Fibroblast of skin of left quadriceps (primary cell): ENCODE measurements at places on chromosomes 7 and 10.

- DNase-seq: peak; percentile 3
Measured at GRCh38 chr10:76874176-76874575, 763.4 kb downstream of the KCNMA1 start.

DNA sequence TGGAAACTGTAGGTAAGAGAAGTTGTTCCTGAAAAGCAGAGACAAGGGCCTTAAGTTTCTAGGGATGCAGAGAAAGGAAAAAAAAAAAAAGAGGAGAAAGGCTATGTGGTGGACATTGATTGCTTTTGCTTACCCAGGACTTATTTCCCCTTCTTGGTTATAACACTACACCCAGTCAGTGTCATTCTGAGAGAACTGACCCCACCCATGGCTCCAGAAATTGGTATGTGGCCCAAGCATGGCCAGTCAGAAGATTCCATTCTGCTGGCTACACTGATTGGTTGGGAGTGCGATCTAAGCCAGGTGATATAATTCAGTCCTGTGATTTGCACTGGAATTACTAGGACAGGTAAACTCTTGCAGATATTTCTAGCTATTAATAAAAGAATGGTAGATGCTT is 62.2 kb upstream of the EXOC4 start:
- no peak for DNase-seq

DNA sequence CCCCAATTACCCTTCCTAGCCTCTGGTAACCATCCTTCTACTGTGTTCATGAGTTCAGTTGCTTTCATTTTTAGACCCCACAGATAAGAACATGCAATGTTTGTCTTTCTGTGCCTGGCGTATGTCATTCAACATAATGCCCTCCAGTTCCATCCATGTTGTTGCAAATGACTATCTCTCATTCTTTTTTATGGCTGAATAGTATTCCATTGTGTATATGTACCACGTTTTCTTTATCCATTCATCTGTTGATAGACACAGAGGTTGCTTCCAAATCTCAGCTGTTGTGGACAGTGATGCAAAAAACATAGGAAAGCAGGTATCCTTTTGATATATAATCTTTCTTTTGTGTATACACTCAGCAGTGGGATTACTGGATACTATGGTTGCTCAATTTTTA is 51.2 kb downstream of the RAPGEF5 start:
- DNase-seq: no peak

DNA sequence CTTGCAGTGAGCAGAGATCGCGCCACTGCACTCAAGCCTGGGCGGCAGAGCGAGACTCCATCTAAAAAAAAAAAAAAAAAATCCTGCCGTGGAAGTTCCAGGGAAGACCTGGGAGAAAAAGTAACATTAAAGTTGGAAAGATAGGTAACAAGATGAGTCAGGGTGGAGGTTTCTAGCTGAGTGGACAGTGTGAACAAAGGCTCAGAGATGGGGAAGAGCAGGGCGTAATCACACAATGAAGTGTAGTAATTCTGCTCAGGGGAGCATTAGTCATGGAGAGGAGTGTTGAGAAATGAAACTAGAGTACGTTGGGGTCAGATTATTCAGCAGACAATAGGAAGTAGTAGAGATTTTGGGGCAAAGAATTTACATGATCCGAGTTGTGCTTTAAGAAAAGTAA is 21.6 kb upstream of the WASL start:
- no peak for DNase-seq

GRCh38 chr10:13728898-13729535 is 142.3 kb downstream of the PRPF18 start:
- DNase-seq: no peak

DNA sequence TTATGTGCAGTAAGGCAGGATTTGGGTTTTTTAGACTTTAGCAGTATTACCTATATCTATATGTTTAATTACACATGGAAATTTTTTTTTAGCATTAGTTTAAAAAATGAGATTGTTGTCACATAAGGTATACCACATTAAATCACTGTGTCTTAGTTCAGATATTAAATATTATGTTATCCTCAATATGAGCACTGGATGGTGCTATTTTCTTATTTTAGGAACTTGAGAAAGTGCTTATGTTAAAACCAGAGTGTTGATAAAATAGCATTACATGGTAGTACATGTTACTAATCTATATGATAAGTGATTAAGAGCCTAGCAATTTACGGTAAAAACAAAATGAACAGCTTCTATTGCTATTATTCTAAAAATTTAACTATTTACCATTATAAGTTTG is 28.8 kb downstream of the MIOS start:
- DNase-seq: peak; percentile 6

DNA sequence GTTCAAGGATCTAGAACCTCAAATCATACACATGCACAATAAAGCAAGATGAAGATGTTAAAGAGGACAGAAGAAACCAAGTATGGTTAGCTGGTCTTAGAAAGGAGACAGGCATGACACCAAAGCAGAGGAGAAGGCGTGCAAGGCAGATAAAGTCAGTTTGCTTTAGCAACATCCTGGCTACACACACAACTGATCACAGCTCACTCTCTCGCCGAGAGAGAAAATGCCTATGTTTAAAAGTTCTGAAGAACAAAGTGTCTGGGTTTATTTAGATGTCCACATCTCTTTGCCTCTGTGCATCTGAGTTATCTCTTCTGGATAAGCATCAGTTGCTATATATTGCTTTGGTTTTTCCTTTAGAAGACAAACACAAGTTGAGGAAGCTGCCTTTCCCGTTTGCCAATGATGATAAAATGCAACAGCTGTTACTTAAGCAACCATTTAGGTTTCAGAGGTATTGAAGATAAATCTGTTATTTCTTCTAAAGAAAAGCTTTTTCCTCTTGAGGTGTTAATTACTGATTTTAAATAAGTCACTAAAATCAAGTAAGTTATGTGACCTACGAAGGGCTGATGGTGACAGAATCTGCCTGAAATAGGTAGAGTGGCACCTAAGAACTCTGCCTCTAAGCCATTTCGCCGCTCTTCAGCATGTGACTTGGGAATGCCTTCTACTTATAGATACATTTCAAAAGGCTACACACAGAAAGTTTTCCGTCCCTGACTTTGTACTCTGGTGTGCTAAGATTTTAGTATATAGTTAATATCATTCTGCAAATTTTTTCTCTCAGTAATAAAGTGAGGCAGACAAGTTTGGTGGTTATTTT is 146.2 kb upstream of the ASAH2 start:
- DNase-seq: no peak

DNA sequence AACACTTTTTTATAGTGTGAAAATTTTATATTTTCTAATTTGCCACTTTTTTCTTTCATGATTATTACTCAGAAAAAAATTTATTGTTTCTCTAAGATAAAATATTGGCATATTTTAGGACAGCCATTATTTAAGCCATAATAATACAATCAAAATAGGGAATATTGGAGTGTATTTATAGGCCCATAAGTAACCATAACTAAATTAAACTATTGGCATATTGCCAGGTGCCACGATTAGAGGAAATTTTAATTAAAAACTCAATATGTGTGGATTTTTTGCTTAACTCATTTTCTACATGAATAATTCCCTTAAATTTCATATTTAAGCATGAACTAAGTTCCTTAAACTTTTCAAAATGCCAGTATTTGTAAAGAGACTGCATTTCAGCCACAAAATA is 587.8 kb downstream of the IPMK start:
- DNase-seq: no peak

- DNase-seq: no peak
Measured at GRCh38 chr7:79352323-79352722, 101.1 kb downstream of the MAGI2 start.

- DNase-seq: no peak
Measured at GRCh38 chr10:108771106-108771505, 1152.2 kb downstream of the XPNPEP1 start.

DNA sequence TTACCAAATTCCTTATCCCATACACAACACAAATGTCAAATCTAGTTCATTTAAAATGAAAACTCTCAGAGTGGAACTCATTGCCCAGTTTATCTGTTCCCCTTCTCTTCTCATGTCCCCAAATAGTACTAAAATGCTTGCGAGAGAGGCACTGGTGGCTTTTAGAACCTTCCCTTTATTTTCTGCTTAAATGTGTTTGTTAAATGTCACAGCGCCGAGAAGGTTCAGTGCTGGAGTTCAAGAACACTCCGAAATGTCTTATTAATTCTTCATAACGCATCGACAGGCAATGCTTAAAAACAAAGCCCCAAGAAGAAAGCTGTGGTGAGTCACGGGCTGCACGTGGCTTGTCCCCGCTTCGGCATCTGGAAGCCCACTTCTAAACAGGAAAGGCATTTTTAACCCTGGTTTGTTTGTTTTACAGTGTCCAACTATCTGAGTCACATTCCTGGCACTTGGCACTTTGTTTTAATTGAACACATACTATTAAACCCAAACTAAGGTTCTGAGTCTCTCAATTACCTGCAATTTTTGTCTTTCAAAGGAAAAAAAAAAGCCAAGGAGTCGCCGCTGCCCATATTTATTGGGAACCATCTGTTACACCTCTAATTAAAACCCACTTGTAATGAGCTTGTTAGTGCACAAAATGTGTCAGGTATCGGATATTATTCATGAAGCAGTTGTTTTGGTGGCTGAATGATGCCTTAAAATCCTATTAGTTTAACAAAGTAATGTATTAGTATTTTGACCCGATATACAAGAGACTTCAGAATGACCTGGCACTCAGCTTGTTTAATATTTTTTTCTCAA is 49.9 kb upstream of the MGMT start:
- no peak for DNase-seq

DNA sequence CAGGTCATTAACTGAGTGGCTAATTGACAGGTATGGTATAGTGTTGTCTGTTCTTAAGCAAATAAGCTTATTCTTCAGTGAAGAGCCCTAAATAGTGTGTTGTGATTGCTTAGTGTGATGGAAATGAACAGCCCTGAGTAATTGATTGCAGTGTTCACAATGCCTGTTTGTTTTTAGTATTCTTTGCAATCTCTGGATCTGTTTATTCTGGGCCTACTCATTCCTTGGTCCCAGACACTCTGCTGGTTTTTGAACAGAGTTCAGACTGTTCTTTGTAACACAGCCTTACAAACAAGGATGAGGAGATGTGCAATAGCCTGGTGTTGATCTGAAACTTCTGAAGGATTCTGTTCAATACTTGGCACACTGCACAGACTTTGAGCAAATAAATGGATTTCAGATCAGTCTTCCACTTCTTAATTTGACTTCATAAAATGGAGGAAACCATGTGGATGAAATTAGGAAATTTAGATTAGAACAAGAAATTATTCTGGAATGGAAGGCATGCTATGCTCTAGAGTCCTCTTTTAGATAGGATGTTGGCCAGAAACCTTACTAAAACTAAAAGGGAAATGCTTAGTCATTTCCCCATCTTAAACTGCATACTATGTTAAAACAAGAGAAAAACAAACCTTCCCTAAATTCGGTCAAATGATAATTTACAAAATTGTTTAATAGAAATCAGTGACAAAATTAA is 444.2 kb upstream of the SEMA3D start:
- no peak for DNase-seq

DNA sequence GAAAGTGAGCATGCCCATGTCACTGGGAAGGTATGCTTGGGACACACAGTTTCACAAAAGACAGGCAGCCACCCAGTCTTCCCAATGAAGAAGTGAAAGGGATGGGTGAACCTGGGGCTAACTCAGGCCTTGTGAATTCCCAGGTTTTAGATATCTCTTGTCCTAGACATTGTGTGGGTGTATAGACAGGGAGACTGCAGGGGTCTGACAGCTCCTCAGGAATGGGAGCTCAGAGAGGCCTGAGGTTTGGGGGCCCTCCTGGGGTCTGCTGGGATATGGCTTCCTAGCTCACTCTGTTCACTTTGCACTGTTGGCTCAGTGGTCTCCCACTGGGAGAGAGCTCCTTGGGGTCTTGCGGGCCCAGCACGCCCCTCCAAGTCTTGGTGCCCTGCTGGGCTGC is 47.0 kb downstream of the WDFY4 start:
- no peak for DNase-seq

DNA sequence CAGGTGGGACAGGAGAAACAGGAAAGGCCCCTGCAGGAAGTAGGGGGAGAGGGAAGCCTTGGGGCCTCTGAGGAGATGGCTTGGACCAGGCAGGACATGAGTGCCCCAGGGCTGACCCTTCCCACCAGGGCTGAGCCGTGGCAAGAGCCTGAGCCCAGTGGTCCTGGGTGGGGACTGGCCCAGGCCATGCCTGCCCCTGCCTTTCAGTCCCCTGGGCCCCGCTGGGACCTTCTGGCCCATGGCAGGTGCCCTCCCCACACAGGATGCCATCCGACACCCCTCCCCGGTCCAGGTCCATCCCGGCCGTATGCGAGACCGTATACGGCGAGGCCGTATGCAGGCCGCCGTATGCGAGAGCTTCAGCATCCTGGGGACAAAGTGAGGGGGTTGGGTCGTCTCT is 2.0 kb downstream of the GRIFIN start:
- DNase-seq: no peak

DNA sequence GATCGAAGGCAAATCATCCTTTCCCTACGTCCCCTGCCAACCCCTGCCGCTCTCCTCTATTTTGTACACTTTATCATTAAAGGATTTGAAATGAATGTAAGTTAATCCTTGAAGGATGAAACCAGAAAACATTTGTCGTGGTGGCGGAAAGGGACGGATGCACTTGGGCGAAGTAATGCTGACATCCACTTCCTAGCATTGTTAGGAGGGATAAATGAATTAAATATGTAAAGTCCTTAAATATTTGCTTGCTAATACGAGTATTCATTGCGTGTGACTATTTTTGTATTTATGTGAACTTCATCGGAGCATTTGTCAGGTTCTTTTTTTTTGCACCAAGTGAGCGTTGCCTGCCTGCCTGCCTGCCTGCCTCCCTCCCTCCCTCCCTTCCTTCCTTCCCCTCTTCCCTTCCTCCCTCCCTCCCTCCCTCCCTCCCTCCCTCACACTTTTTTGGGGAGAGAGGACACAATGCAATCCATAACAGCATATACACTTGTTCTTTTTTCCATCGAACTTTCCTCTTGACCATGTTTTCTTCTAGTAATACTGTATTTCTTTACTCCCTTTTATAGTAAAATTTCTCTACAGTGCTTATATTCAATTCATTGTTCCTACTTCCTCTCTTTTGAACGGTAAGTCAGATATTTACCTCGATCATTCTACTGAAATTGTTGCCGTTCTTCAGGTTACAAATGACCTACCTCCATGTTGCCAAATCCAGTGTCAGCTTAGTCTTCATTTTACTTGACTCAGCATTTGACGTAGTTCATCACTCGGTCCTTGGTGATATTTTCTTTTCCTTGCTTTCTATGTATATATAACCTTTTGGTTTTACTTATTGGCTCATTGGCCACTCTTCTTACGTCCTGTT is 831 bp downstream of the CCDC7 start:
- DNase-seq: no peak

DNA sequence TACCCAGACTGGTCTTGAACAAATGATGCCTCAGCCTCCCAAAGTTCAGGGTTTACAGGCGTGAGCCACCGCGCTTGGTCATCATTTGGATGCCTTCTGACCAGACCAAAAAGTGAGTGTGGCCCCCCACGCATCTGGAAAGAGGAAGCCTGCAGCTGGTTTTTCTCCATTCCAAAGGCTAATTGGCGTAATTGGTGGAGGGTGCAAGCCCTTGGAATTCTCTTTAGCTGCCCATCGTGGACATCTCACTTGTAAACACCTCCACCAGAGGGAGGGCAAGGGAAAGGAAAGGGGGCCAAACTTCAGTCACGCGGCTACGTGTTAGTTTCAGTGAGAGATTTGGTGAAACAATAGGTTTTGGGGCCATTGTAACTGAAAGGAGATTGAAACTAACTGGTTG is 4.1 kb upstream of the ARHGAP21 start:
- DNase-seq: no peak

GRCh38 chr10:50393784-50394467 is 142.6 kb upstream of the ASAH2 start:
- no peak for DNase-seq

- no peak for DNase-seq
Measured at GRCh38 chr7:140047197-140047596, 15.6 kb downstream of the PARP12 start.
